Stimulated activated CD8-positive, alpha-beta memory T cell treated with anti-CD3 and anti-CD28 coated beads, Interleukin-12 subunit alpha, Interleukin-12 subunit beta, amount 100 ng/mL, for 4 hours (primary cell): ENCODE measurements at places on chromosomes 6 and 20.

DNA sequence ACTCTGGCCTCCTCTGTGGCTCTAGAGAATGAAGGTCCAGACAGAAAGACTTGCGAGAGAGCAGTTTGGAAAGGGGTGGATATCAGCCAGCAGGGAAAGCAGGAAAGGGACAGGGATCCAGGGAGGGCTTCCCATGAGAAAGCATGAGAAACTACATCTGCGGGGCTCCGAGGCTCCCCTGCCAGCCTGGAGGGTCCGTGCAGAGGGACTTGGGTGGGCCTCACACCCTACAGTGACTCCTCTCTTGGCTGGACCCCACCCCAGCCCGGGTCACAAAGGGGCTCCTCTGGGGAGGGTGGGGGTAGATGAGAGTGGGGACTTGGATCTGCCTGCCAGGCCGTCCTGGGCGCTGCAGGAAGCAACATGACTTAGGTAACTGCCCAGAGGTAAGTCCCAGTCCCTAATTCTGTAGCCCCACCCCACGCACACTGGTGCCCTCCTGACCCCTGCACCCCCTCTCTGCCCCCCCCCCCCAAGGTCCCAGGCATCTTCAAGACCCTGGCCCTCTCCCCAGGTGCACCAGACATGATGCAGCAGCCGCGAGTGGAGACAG lies at the start of gene TMEM239:
Gene TMEM239, plus strand, starts transcription at position 335 of the 553 bp plus-strand sequence. Its CDS starts 191 bp downstream, at position 526.
- DNase-seq: no peak

GRCh38 chr6:50889497-50889896 lies 70.8 kb downstream of the TFAP2B start:
- DNase-seq: no peak

GRCh38 chr6:36533321-36533720 lies 14.0 kb downstream of the STK38 start:
- DNase-seq: no peak

GRCh38 chr6:15096894-15097837 lies 148.7 kb upstream of the JARID2 start:
- DNase-seq: no peak

DNA sequence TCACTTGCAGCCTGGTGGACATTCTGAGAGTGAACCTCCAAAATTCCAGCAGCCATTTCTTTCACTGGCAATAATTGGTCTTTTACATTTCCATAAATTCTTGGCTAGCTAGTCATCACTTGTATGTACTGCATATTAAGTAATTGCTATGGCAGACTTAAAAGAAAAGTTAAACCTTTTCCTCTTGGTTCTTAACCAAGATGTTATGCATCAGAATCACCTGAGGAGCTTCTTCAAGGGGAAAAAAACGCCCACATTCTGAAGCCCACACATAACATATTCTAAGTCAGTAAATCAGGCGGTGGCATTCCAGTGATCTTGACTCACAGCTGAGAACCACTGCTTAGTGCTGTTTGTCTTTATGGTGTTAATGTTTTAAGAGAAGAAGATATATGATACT lies 37.0 kb downstream of the CDC40 start:
- DNase-seq: no peak

- DNase-seq: no peak
Observed at GRCh38 chr6:43146709-43147688, 24.1 kb upstream of the SRF start.

GRCh38 chr20:6127825-6128224 lies 5.0 kb upstream of the FERMT1 start:
- DNase-seq: no peak

DNA sequence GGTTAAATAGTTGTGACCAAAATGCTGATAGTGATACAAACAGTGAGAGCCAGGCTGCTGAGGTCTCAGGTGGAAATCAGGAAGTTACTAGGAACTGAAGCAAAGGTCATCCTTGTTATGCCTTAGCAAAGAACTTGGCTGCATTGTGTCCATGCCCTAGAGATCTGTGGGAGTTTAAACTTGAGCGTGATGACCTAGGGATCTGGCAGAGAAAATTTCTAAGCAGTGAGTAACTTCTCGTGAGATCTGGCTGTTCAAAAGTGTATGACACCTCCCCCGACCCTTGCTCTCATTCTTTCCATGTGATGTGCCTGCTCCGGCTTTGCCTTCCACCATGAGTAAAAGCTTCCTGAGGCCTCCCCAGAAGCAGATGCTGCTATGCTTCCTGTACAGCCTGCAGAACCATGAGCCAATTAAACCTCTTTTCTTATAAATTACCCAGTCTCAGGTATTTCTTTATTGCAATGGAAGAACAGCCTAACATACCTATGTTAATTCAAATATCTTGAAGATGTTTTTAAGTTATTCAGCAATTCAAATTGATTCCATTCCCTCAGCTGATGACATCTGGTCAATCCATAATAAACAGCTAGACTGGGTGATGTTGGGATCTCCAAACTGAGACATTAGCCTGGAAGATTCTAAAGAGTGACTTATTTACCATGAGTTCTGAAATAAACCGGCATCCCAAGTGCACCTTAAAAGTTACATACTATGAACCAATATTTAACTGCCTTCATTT lies 33.8 kb downstream of the KIF16B start:
- DNase-seq: no peak
